ENCODE measurements at places on chromosomes 11 and 22. TPM values are rescaled to one million over a fixed set of nuclear protein-coding genes. Genes with fewer than 3 reads are reported as not detected.

DNA sequence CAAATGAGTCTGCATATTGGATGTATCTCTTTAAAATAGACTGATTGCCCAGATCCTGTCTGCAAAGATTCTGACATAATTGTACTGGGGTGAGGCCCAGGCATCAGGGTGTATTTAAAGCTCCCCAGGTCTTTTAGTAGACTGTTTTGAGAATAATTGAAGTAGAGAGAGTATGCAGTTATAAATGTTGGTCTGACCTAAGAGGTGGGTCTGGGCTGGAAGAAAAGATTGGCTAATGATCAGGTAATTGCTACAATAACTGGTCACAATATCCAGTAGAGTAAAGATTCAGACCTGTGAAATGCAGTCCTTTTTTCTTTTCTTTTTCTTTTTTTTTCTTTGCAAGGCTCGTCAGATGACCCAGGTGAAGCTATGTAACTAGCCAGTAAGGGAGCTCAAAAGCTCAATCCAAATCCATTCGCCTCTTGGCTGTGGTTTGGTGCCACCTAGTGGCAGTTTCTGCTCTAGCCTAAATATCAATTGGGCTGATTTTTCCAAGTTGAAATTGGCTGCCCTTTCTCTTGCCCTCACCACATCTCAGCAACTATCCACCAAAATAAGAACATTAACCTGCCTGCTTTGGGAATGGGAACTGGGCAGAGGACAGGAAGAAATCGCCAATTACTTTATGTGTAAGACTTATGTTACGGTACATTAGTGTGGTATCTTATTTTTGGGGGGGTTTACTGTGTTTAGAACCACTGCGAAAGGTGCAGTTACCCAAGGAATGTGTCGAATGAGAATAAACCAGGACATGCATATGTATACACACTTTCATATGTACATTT lies 45.9 kb downstream of the ZNF143 start:
- peak; percentile 58 for DNase-seq
- peaks cover 16% of the 10 kb centered on the region for H3K4me1 ChIP-seq
- peaks cover 36% of the 10 kb centered on the region for H3K36me3 ChIP-seq

DNA sequence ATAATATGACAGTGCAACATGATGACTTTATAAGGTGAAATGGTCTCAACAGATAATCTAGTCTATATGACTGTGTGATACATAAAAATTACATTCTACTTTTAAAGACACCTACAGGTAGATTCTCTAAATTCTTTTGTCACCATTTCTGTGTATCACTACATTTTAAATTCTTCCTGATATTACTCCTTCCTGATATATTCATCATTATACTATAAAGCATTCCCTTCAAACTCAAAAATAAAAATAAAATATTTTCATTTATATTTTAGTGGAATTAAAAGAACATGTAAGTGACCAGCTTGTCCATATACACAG lies 1062.3 kb downstream of the DLG2 start:
- DNase-seq, result no peak
- H3K4me3 ChIP-seq, result no peak overlapping the region
- no peaks in the 10 kb centered on the region for H3K27me3 ChIP-seq
- no peaks in the 10 kb centered on the region for H3K36me3 ChIP-seq

DNA sequence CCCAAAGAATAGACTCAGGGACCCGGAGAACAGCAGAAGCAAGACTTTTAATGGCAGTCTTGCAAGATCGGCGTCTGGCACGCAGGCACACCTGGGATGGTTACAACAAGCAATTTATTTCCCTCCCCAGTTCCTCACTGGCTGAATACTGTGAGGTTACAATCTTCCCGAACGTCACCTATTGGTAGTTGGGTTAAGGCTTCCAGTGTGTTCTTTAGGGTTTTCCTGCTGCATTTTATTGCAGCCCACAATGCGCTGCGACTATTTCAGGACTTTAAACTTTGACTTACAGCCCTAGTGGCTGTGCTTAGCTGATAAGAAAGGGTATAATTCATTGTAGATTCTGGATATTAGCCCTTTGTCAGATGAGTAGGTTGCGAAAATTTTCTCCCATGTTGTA lies 11.5 kb upstream of the TRIM68 start:
- H3K4me1 ChIP-seq, result peaks cover 2% of the 10 kb centered on the region
- no peak overlapping the region for H3K27ac ChIP-seq
- peaks cover 8% of the 10 kb centered on the region for H3K27me3 ChIP-seq
- no peaks in the 10 kb centered on the region for H3K36me3 ChIP-seq
- no peak for DNase-seq

GRCh38 chr11:78961247-78961646 lies 386.6 kb upstream of the NARS2 start:
- peaks cover 34% of the 10 kb centered on the region for H3K27me3 ChIP-seq
- H3K4me3 ChIP-seq, result no peak overlapping the region
- DNase-seq, result no peak

- peaks cover 3% of the 10 kb centered on the region for H3K4me1 ChIP-seq
- H3K27ac ChIP-seq, result no peak overlapping the region
- peaks cover 12% of the 10 kb centered on the region for H3K36me3 ChIP-seq
- no peak for DNase-seq
These were observed 59.2 kb downstream of the TRIM44 start for GRCh38 chr11:35721651-35722282.

GRCh38 chr11:12704049-12704448 lies 29.8 kb downstream of the TEAD1 start:
- H3K4me3 ChIP-seq, result no peak overlapping the region
- no peaks in the 10 kb centered on the region for H3K4me1 ChIP-seq
- no peak overlapping the region for H3K27ac ChIP-seq
- H3K36me3 ChIP-seq, result no peaks in the 10 kb centered on the region
- peaks cover 54% of the 10 kb centered on the region for H3K27me3 ChIP-seq

- H3K27ac ChIP-seq, result peak overlapping the region; percentile 31
- DNase-seq, result no peak
- no peaks in the 10 kb centered on the region for H3K27me3 ChIP-seq
These were observed 166.2 kb downstream of the LDLRAD3 start for GRCh38 chr11:36109850-36110606.

DNA sequence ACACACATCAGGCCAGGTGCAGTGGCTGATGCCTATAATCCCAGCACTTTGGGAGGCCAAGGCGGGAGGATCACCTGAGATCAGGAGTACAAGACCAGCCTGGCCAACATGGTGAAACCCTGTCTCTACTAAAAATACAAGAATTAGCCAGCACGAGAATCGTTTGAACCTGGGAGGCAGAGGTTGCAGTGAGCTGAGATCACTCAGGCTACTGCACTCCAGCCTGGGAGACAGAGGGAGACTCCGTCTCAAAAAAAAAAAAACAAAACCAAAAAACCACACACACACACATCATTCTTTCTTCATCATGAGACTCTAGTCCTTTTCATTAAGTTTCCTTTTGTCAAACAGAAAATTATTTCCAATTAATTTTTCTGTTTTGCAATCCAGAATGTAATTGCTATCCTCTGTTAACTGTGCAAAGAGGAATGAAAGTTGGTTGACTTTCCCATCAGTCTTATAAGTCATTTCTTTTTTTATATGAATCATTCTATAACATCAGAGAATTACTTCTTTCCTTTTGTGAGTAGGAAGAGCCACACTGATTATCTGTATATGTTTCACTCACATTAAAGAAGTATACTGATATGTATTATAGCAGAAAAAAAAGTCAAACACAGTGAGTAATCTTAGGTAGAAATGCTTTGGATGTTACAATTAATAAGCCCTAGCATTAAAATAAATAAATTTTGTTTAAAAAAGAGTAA lies 52.2 kb downstream of the HORMAD2 start:
- no peak overlapping the region for H3K4me3 ChIP-seq
- no peak for DNase-seq
- peaks cover 29% of the 10 kb centered on the region for H3K4me1 ChIP-seq
- peaks cover 19% of the 10 kb centered on the region for H3K36me3 ChIP-seq
- peak overlapping the region; percentile 70 for H3K27ac ChIP-seq

DNA sequence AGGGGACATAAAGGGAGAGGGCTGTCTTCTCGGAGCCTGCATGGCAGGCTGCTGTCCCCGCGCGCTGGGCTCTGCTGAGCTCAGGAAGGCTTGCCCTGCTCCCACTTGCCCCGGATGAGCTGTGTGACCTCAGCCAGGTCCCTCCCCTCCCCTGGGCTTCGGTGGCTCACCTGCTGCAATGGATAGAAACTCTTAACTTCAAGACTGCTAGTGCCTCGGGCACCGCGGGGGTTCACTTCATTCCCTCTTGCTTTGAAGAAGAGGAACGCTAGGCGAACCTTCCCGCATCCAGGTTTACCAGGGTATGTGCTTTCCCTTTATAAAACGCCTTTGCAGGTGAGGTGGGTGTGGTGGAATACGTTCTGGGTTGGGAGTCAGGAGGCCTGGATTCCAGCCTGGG lies 115.0 kb downstream of the PHF21B start:
- H3K4me3 ChIP-seq, result no peak overlapping the region
- H3K27me3 ChIP-seq, result no peaks in the 10 kb centered on the region
- no peak for DNase-seq
- no peak overlapping the region for H3K27ac ChIP-seq
- no peaks in the 10 kb centered on the region for H3K4me1 ChIP-seq

GRCh38 chr11:76603202-76603601 lies 67.3 kb downstream of the LRRC32 start:
- DNase-seq, result no peak
- H3K4me1 ChIP-seq, result peaks cover 9% of the 10 kb centered on the region
- H3K27me3 ChIP-seq, result no peaks in the 10 kb centered on the region
- no peak overlapping the region for H3K27ac ChIP-seq

- H3K27me3 ChIP-seq, result peaks cover 45% of the 10 kb centered on the region
- no peak overlapping the region for H3K27ac ChIP-seq
- peaks cover 16% of the 10 kb centered on the region for H3K36me3 ChIP-seq
- no peak for DNase-seq
These were observed 3.4 kb downstream of the NLRP6 start for GRCh38 chr11:281486-282161.

GRCh38 chr22:20316217-20316843 lies 3.5 kb downstream of the DGCR6L start:
- no peak overlapping the region for H3K27ac ChIP-seq
- no peak overlapping the region for H3K4me3 ChIP-seq
- H3K4me1 ChIP-seq, result peaks cover 19% of the 10 kb centered on the region
- DNase-seq, result peak; percentile 8
- H3K27me3 ChIP-seq, result no peaks in the 10 kb centered on the region

DNA sequence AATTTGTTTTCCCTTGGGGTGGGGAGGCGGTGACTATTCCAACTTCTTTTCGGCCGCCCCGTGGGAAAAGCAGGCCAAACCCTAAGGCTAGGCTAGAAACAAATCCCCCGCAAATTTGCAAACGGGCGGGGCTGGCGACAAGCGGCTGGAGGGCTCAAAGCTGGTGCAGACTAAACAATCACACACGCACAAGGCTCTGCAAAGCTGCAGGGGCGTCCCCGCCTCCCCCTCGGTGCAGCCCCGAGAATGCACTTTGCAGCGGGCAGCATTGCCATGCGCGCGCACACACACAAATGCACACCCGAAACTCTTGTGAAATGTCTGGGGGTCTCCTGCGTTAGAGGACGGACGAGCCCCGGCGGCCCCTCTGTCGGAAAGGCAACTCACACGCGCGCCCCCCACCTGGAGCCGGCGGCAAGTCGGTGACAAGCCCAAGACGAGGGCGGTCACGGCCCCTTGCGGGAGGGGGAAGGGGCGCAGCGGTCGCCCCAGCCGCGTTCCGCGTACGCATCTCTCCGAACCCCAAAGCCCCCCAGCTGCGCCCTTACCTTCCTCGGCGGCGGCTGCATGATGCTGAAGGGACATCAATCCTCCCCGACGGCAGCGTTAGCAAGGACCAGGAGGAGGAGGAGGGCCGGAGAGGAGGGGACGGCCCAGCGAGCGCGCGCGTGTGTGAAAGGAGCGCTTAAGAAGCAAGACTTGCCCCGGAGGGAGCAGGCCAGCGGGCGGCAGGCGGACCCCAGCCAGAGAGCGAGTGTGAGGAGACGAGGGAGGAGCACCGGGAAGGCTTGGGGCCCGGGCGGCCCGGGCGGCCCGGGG lies 600 bp downstream of the FCHSD2 start:
- peaks cover 31% of the 10 kb centered on the region for H3K36me3 ChIP-seq
- peak; percentile 34 for DNase-seq
- peaks cover 31% of the 10 kb centered on the region for H3K4me1 ChIP-seq
- no peaks in the 10 kb centered on the region for H3K27me3 ChIP-seq
- peak overlapping the region; percentile 99 for H3K4me3 ChIP-seq
- H3K27ac ChIP-seq, result peak overlapping the region; percentile 96

EMID1 gene
- total RNA-seq, result 0.23 TPM

SSTR3 gene
- 0.64 TPM for total RNA-seq

PRG3 gene
- total RNA-seq, result not detected

GRAMD4 gene
- 91.6 TPM for total RNA-seq

ANGPTL5 gene
- total RNA-seq, result not detected

RAG1 gene
- 0.21 TPM for total RNA-seq

SULT4A1 gene
- total RNA-seq, result not detected

PRODH gene
- total RNA-seq, result 0.94 TPM

RIMBP3B gene
- total RNA-seq, result not detected

RFPL3 gene
- total RNA-seq, result not detected

OTOG gene
- total RNA-seq, result not detected

TOP3B gene
- 40.9 TPM for total RNA-seq

TTC38 gene
- 20.7 TPM for total RNA-seq

All from activated T-helper 2 cell treated with anti-CD3 and anti-CD28 coated beads, Interferon-gamma antibody, Interleukin-2, Interleukin-4, amounts not matched to agents 10 μg/mL and 5 μg/mL and 100 μg/mL, durations not matched to agents 14 hours and 24 hours and 36 hours (primary cell).